Stimulated activated CD4-positive, alpha-beta T cell treated with anti-CD3 and anti-CD28 coated beads, Interleukin-4, amount 100 ng/mL, for 4 hours (primary cell): ENCODE measurements at places on chromosomes 4 and X.

GRCh38 chrX:123425904-123426303, 241.8 kb downstream of the GRIA3 start:
- DNase-seq = no peak

DNA sequence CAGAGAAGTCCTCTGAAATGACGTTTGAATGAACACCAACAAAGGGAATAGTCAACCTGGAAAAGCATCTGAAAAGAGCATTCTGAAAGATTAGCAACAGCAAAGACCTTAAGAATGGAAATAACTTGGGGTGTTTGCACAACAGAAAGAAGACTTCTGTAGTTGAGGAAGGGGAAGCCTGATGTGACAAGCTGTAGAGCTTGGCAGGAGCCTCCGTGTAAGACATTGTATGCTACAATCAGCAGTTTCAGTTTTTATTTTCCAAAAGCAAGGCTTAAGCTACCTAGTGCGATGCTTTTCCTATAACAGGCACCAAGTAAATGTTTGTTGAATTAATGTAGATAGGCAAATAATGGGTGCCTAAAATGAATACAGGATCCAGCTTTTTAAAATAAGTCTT, 484.0 kb downstream of the SPRY1 start:
- DNase-seq = no peak

DNA sequence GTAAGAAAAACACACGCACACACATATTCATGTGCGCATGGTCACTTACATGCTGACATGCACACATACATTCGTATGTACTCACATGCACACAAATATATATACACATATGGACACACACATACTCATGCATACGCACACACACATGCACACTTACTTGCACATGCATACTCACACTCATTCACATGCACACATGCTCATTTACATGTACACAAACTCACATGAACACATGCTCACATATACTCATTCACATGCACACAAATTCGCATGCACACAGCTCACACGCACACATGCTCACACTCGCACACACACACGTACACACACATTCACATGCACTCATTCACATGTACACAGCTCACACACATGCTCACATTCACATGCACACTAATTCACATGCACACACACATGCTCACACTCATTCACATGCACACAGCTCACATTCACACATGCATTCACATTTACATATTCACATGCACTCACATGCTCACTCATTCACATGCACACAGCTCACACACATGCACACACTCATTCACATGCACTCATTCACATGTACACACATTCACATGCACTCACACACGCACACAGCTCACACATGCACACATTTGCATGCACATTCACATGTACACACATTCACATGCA, 276.1 kb downstream of the DHRSX start:
- DNase-seq = no peak

- no peak for DNase-seq
These were observed 174.0 kb upstream of the FMR1 start for GRCh38 chrX:147737690-147738089.

DNA sequence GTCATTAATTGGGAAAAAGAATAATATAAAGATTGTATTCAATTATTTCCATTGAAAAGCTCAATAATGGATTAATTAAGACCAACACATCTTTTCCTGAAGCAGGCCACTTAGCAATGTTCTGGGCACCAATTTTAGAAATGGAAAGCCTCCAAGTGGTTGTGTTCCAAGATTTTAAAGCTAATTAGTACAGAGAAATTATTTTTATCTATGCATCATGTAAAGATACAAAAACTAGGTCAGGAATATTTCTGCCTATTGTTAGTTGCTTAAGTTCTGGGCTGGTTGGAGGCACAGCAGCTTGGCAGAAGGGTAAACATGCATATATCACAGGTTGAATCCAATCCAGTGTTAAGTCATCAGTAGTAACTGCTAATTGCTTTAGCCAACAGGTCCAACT, 101.9 kb downstream of the RASL11B start:
- no peak for DNase-seq

DNA sequence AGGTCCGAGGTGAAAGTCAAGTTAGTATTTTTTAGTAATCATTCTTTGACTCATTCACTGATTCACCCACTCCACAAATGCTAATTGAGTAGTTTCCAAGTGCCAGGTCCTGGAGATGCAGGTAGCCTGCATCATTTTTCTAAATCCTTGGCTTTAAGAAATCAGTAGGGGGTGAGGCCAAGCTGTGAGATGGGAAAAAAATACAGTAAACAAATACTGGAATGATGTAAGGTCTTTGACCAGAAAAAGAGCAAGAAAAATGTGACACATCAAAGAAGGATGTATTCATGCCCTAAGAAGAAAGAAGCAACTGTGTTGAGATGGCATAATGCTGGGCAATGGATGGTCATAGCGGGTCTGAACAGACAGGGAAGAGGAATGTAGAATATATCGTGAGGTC, 1386.6 kb downstream of the PCDH7 start:
- no peak for DNase-seq

DNA sequence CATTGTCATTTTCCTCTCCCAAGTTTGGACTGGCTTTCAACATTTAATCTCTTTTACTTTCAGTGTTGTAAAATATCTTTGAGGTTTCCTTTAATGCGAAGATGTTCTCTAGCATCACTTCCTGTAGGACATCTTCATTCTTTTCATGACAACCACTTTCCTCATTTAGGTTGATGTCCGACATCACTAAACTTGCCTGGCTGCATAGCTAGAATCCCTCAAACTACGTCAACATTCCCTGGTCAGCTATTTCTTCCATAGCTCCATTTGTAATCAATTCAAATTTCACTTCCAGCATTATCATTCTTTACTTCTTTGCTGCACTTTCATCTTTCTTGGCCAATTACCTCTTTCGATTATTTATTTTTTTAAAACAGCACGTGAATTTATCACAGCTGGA, 198.6 kb upstream of the EMCN start:
- no peak for DNase-seq

- no peak for DNase-seq
These were observed 12.5 kb downstream of the HS3ST1 start for GRCh38 chr4:11416071-11416766.

DNA sequence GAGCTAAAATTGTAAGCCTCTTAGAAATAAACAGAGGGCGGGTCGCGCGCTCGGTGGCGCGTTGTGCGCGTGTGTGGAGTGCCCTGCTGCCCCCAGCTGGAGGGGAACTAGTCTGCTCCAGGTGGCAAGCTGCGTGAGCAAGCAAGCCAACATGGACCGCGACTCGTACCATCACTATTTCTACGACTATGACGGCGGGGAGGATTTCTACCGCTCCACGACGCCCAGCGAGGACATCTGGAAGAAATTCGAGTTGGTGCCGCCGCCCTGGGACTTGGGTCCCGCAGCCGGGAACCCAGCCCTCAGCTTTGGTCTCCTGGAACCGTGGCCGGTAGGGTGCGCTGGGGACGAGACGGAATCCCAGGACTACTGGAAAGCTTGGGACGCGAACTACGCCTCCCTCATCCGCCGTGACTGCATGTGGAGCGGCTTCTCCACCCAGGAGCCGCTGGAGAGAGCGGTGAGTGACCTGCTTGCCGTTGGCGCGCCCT, 66.1 kb downstream of the DNAAF6 start:
- DNase-seq = no peak

GRCh38 chr4:78735697-78736096, 40.5 kb upstream of the BMP2K start:
- DNase-seq = no peak

DNA sequence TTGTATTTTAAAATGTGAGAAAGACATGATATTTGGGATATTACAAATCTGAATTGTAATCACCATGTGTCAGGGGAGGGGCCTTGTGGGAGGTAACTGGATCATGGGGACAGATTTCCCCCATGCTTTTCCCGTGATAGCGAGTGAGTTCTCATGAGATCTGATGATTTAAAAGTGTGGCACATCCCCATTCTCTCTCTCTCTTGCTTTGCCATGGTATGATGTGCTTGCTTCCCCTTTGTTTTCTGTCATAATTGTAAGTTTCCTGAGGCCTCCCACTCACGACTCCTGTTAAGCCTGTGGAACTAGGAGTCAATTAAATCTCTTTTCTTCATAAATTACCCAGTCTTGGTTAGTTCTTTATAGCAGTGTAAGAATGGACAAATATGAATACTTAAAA, 39.0 kb downstream of the CCDC158 start:
- DNase-seq = no peak

- DNase-seq = no peak
These were observed 42.2 kb upstream of the HSD17B10 start for GRCh38 chrX:53476371-53476770.

- DNase-seq = no peak
These were observed 58.6 kb downstream of the ELOVL6 start for GRCh38 chr4:110139815-110140214.

DNA sequence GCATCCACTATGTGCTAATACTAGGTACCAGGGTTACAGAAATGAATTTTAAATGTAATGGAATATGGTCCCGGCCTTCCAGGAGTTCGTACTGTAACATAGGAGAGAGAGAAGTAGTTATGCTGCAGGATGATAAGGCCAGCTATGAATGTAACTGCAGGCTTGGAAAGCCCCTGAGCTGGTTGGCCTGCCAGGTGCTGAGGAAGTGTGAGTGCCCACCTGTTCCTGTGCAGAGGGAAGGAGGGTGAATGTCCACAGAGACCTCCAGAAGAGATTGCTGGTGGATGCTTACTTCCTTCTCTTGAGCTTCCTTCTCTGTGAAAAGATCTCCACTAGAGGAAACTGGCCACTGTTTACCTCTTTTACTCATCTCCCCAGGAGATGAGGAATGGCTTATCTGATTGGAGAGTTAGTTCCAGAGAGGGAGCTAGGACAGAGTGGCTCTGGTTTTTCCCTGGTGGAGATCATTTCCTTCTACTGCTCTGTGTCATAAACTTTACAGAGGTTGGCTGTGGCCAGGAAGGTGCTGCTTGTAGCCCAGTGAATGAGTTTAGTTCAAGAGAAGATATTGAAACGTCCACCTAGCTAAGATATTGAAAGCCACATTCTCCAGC, 114.0 kb upstream of the LNX1 start:
- DNase-seq = no peak

DNA sequence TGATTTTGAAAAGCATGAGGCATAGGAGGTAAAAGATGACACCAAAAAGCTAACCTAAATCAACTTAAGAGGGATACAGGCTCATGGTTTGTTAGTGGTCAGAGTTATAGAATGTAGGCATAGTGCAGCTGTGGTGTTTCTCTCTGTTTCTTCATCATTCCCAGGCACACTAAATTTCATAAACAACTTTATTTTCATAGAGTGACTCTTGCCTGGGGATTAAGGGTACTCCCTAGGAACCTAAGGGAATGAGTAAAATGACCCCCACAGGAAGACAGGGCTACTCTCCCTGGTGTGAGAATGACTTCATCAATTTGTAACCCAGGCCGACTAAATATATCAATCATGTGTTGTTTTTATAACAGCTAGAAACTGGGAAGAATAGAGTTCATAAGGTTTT, 11.1 kb downstream of the FABP2 start:
- DNase-seq = no peak

DNA sequence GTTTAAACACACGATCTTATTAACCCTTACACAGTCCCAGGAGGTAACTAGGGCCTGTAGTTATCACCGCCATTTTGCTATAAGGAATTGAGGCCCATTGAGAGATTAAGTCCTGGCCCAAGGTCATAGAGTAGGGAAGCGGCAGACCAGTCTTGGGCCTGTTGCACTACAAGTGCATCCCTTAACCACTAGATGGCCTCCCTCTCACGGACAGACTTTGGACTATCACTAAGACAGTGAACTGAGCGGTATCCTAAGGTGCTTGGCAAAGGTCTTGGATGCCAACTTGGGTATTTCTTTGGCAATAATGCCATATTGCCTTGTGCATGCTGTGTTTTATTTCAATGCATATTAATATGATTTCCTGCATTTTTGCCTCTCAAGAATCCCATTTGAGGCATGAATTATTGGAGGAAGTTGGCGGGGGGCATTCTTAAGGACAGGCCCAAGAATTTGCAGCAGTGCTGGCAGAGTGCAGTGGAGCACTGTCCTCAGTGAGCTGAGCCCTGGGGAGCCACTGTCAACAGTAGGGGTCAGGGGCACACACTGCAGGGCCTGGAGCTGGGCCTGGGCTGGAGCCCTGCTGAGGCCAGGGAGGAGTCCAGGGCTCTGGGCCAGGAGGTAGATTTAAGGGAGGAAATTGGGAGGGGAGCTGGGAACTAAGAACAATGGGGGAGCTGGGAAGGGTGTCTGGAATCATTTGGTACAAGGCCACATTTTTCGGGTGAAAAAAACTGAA, 147.4 kb downstream of the SMIM20 start:
- no peak for DNase-seq

DNA sequence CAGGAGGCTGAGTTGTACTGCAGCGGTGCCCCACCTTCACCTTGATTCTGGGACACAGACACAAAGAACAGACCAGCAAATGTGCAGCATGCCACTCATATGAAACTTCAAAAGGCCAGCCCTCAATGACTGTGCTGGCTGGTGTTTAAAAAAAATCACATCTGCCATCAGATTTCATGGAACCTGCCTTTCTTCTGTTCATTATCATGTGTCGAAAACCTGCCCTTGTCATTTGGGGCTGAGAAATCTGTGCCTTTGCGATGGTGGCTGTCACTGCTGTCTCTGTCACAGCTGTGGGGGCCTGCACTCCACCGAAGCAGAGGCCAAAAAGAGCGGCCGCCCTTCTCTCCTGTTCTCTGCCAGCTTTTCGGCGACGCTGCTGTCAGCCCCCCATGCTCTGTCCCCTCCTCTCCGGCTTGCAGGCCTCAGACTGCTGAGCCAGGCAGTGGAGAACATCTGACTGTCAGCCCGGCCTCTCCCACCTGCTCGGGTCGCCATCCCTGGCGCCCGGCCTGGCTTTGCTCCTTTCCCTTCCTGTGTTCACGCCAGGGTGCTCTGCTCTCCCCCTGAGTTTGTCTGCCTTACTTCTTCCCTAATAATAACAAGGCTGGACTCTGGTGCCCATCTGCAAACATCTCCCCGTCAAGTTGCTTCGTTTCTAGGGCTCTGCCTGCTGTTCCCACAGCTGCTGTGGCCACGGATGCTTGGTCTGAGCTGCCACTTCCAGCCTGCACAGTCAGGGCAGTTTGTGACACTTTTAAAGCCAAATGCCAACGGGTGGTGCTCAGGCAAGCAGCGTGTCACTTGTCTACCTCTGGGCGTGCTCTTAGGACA, 355.2 kb downstream of the UNC5C start:
- no peak for DNase-seq

DNA sequence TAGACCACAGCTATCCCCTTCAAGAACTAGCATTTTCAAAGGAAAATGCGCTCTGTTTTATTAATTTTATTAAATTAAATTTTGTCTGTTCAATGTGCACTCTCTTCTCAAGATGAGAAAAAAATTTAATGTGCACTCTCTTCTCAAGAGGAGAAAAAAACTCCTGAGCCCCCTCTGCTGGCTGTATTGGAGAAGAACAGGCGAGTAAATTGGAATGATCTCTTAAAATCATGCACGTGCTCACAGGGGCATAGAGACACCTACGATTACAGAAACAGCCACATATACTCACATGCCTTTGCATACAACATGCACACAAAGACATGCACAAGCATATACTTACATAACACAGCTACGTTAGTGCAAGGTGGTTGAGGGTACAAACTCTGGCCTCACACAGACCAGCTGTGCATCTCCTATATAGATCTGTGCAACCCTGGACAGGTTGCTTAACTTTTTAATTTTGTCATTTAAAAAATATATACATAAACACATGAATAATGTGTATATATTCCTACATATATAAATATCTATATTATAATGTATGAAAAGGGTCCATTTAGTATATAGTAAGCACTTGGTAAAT, 176.2 kb upstream of the CXorf66 start:
- no peak for DNase-seq
